ENCODE measurements at places on chromosomes 2 and 18.

DNA sequence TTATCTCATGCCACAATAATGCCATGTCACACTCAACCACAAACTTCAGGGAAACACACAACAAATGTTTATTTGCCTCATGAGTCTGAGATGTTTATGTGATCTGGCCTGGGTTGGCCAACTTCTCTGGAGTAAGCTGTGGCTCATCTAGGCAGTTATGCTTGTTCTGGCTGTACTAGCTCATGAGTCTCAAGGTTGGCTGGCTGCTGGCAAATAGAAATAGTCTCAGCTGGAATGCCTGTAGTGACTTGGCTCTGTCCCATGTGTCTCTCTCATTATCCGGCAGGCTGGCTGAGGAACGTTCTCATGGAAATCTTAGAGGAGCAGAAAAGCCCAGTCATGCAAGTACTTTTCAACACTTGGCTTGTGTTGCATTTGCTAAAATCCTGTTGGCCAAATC, 234.9 kb upstream of the CDH2 start:
- DNase-seq = no peak

GRCh38 chr2:180478883-180479282, 471.8 kb upstream of the CWC22 start:
- DNase-seq = no peak

DNA sequence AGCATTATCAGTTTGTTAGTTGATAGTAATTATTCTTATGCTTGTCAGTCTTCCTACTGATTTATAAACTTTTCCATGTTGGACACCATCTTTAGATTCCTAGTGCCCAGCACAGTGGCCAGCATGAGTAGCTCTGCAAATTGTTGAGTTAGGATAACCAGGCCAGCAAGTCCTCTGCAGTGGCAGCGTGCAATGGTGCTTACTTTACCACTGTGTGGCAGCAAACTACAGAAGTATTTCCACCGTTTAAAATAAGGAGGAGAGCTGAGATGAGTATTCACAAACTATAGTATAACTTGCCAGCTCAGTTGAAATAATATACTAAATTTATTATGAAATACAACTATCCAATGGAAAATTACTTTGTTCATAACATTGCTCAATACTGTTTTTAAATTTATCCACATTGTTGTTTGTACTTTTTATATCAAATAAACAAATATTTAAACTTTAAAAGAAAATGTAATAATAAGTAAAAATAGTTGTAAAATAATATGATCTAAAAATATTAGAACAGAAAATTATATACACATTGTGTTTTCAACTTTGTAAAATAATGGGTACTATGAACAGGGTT, 9.3 kb upstream of the THADA start:
- DNase-seq = peak; percentile 43

GRCh38 chr18:36675542-36675941, 153.3 kb downstream of the TPGS2 start:
- DNase-seq = no peak

GRCh38 chr2:229153267-229153666, 117.8 kb downstream of the PID1 start:
- no peak for DNase-seq

- DNase-seq = no peak
These were observed 686.1 kb upstream of the RAB6C start for GRCh38 chr2:129293326-129293725.

DNA sequence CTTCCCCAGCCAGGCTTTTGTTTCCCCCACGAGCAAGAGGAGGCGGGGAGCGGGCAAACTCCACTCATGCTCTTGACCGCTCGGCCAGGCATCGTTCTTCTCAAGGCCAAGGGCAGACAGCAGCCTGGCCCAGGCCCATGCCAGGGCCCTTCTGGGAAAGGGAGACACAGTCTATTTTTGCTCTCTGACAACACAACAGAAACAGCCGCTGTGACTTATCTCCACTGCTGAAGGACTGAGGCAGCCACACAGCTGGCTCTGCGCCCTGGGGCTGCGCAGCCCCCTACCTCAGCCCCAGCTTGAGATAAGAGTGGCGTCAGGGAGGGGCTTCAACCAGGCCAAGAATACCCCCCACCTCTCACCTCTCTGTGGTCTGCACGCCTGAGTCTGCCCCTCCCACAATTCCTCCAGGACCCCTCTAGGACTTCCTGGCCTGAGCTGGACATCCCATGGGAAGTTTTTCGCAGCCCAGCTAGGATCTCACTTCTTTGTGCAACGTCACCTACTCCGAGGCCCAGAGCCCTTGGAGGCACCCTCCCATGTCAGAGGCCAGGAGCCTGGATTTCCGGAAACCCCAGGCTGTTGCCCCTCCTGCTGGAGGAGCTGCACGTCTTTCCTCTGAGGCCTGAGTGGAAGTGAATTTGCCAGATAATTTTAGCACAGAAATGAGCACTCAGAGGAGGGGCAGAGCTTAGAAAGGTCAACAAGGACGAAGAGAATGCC, 118.9 kb upstream of the OTOS start:
- DNase-seq = no peak

- peak; percentile 26 for DNase-seq
These were observed 12.9 kb downstream of the TTL start for GRCh38 chr2:112494828-112495227.

DNA sequence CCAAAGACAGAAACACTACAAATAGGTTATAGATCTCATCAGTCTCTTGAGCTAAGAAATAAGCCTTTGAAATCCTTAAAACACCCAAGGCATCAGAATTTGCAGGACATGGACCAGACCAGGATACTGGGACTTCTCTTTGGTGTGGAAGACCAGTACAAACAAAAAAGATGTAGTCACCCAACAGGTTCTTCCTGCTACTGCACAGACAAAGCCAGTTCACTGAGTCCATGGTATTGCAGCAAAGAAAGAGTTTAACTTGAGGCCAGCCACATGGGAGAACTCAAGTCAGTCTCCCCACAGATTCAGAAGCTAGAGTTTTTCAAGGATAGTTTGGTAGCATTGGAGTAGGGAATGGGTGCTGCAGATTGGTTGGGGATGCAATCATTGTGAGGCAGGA, 169.6 kb upstream of the NDUFV2 start:
- DNase-seq = no peak

Measured in endothelial cell of umbilical vein (primary cell).